Brain (organoid and tissue), 16 donors: ENCODE measurements at places on chromosomes 5 and 9. TPM values are rescaled to one million over a fixed set of nuclear protein-coding genes. Genes with fewer than 3 reads are reported as not detected.

The FIBCD1 gene
- polyA plus RNA-seq: 0.78 TPM

The OR1J2 gene
- not detected for polyA plus RNA-seq

DNA sequence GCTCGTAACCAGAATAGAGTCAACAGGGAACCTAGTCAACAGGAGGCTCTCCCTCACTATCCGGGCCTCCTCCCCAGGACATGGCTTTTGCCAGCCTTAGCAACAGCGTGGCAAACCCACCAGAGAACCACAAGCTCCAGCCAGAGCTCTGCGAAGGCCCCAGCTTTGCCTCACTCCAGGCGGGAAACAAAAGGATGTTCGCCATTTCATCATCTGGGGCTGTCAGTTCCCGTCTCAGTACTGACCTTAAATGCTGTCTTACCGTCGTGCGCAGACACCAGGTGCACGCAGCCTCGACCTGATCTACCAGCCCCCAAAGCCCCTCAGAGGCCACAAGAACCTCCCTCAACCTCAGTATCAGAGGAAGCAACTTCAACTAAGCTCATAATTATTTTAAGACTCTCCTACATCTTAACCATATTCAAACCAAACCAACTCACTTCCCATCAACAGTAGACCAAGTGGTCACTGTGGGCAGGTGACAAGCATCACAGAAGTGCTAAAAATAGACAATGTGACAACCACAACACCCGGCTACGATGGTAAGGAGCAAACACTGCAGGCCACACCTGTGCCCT, 71.4 kb downstream of the SEMA4D start:
- DNase-seq: no peak

- no peak for DNase-seq
Measured at GRCh38 chr5:37226377-37226776, 22.8 kb downstream of the CPLANE1 start.

- DNase-seq: no peak
Measured at GRCh38 chr5:77996943-77997342, 220.8 kb upstream of the TBCA start.

DNA sequence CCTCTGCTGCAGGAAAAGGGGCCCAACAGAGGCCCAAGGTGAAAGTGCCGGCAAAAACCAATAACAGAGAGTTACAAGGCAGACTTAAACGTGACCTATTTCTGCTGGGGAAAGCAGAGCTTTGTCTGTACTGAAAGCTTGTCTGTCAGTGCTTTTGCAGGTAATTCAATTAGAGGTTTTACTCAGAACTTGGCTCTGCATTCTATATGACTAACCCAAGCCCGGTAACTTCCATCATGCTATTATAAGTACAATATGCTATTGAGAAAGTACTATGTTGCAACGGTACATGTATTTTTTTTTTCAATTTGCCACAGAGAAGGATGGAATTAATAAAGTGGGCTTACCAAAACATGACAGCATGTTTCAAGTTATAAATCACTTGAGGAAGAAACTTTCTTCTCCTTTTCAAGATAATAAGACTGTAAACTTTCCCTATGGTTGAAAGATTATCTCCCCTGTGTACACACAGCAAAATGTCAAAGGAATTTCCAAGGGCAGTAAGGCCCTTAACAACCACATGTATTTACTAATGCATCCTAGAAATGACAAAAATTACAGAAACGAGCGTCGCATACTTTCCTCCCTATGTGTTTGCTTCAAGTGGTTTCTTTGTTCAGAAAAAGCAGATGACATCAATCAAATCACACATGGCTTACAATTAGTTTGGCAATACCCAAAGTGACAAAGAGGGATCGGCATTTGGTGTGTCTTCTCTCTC, 282.4 kb downstream of the EFNA5 start:
- no peak for DNase-seq
